GM23248 (cell line): ENCODE measurements at places on chromosomes 11 and 22. TPM values are rescaled to one million over a fixed set of nuclear protein-coding genes. Genes with fewer than 3 reads are reported as not detected.

CARS1 gene
- total RNA-seq: 111 and 125 TPM in 2 replicates

OR4D6 gene
- not detected in 2 replicates for total RNA-seq

RAG1 gene
- 0.11 TPM in 1 of 2 replicates, not detected in the other for total RNA-seq

OR5P2 gene
- not detected in 2 replicates for total RNA-seq

BTBD18 gene
- total RNA-seq: not detected in 2 replicates

GGTLC2 gene
- total RNA-seq: not detected in 2 replicates

HDHD5 gene
- 53.2 and 53.7 TPM in 2 replicates for total RNA-seq

SAA1 gene
- not detected in 2 replicates for total RNA-seq

TEAD1 gene
- total RNA-seq: 144 and 159 TPM in 2 replicates

CCND1 gene
- 684 and 695 TPM in 2 replicates for total RNA-seq

ARHGAP20 gene
- total RNA-seq: 0.76 and 0.97 TPM in 2 replicates

STK33 gene
- total RNA-seq: not detected in 2 replicates
